Smooth muscle cell of the pulmonary artery (primary cell): ENCODE measurements at places on chromosomes 5 and 9. TPM values are rescaled to one million over a fixed set of nuclear protein-coding genes. Genes with fewer than 3 reads are reported as not detected.

The FBXL7 gene
- 6.3 and 7.3 TPM in 2 replicates for total RNA-seq

The SPEF2 gene
- 2.0 and 2.9 TPM in 2 replicates for total RNA-seq

The HTR1A gene
- not detected in 2 replicates for total RNA-seq

The LRRC19 gene
- not detected in 2 replicates for total RNA-seq

The BTNL3 gene
- total RNA-seq = not detected in 2 replicates

The GABRB2 gene
- not detected in 2 replicates for total RNA-seq

The S1PR3 gene
- 9.9 and 25.4 TPM in 2 replicates for total RNA-seq

The IRX2 gene
- total RNA-seq = 0.69 and 1.8 TPM in 2 replicates
